ENCODE measurements at places on chromosomes 1 and 21. TPM values are rescaled to one million over a fixed set of nuclear protein-coding genes. Genes with fewer than 3 reads are reported as not detected.

Gene C8A
- total RNA-seq = not detected

Gene CLDN17
- total RNA-seq = not detected

DNA sequence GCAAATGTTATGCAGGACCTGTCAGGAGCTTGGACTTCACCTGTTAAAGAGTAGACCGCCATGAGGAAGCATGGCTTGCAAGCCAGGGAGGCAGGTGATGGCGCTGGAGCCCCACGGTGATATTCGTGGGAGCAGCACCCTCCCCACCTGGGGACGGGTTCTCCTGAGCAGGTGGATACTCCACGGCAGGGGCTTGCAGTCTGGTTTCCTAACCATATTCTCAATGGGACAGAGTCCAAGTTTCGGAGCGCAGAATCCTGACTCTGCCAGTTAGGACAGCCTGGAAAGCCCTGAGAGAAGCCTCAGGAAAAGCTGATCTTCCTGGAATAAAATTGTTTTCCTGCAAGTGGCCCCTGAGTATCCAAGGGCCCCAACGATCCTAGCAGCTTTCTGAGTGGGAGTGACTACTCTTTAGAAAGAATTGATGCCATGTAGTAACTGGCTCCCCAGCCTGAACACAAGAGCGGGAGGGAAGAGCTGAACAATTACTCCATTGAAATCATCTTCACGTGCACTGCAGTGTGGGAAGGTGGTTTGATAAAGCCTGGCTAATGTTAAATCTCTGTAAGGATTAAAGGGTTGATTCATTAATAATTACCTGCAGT is 146.3 kb upstream of the RAB4A start:
- H3K4me3 ChIP-seq = no peak overlapping the region
- H3K27me3 ChIP-seq = no peaks in the 10 kb centered on the region
- no peaks in the 10 kb centered on the region for H3K36me3 ChIP-seq
- peaks cover 6% of the 10 kb centered on the region for H3K4me1 ChIP-seq
- DNase-seq = no peak

DNA sequence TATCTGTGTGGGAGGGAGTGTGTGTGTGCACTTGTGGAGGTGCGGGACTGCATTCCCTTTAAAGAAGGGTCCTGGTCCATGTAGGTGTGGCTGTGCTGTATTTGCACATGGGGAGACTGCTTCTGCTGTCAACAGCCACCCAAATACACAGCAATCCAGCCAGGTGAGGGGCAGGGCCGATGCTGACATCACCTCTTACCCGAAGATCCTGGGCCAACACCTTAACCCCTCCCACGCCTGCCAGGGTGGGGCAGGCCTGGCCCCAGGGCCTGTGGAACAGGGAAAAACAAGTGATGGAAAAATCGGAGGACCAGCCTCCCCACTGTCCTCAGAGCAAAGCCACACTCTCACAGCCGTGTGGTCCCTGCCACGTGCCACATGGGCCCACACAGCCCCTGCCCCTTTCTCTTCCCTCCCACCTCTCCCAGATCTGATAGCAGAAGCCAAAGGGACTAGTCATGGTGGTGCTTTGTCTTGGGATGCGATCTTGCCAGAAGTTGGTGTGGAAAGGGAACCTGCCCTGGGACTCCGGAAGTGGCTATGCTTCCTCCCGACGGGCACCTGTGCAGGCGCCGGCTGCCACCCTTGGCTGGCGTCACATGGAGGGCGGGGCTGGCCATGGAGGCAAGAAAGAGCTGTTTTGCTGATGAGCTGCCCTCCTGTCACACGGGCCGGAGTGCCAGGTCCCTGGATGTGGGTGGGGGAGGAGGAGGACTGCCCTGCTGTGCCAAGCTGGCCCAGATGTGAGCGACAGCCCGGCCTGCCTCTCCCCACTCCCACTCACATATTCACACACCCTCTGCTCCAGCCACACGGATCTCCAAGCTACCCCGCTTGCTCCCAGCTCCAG is 7.8 kb upstream of the CASZ1 start:
- H3K36me3 ChIP-seq = no peaks in the 10 kb centered on the region
- no peak overlapping the region for H3K4me3 ChIP-seq
- no peaks in the 10 kb centered on the region for H3K27me3 ChIP-seq
- no peaks in the 10 kb centered on the region for H3K4me1 ChIP-seq
- peak; percentile 46 for DNase-seq

All from Karpas-422 (cell line).